Pancreas (tissue), 10 donors: ENCODE measurements at places on chromosomes 5 and 9.
A peak's percentile ranks its signal among the peaks of the same experiment; 100 is the strongest.

GRCh38 chr5:2373631-2374030 is 377.8 kb downstream of the IRX2 start:
- no peaks in the 10 kb centered on the region for H3K4me1 ChIP-seq
- no peak overlapping the region for H3K27ac ChIP-seq
- H3K36me3 ChIP-seq = no peaks in the 10 kb centered on the region
- H3K27me3 ChIP-seq = no peaks in the 10 kb centered on the region
- no peak for DNase-seq

- no peak overlapping the region for H3K4me3 ChIP-seq
- no peaks in the 10 kb centered on the region for H3K36me3 ChIP-seq
- H3K27me3 ChIP-seq = no peaks in the 10 kb centered on the region
- no peak overlapping the region for H3K27ac ChIP-seq
These were observed 87.4 kb upstream of the SH3PXD2B start for GRCh38 chr5:172541773-172542136.

DNA sequence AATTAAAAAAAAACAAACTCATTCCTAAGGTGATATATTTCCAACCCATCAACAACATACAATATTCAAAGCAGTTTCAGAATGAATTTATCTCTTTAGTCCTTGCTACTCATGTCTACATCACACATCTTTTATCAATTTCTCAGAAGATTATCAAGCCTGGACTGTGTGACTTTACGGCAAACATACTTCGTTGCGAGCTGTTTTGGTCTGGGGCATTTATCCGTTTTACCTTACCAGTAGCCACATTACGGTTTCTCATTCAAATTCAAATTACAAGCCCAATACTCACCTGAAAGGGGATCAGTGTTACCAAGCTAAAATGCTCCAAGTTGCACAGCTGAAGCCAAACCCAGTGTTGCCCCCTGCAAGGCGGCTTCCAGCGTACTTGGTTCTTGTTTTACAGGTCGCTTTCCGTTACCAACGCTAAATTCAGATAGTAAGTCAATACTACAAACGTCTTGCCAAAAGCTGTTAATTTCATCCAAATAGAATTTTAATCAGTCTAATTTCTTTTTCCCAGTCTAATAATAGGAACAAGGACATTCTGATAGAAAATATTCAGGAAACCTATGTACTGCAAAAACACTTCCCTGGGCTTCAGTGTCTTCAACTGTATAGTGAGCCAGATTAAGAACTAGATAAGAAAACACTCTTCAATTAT is 1.8 kb downstream of the HNRNPH1 start:
- H3K27me3 ChIP-seq = no peaks in the 10 kb centered on the region
- H3K4me3 ChIP-seq = peak overlapping the region; percentile 36
- peaks cover 45% of the 10 kb centered on the region for H3K36me3 ChIP-seq
- peaks cover 38% of the 10 kb centered on the region for H3K4me1 ChIP-seq
- peak; percentile 40 for DNase-seq

DNA sequence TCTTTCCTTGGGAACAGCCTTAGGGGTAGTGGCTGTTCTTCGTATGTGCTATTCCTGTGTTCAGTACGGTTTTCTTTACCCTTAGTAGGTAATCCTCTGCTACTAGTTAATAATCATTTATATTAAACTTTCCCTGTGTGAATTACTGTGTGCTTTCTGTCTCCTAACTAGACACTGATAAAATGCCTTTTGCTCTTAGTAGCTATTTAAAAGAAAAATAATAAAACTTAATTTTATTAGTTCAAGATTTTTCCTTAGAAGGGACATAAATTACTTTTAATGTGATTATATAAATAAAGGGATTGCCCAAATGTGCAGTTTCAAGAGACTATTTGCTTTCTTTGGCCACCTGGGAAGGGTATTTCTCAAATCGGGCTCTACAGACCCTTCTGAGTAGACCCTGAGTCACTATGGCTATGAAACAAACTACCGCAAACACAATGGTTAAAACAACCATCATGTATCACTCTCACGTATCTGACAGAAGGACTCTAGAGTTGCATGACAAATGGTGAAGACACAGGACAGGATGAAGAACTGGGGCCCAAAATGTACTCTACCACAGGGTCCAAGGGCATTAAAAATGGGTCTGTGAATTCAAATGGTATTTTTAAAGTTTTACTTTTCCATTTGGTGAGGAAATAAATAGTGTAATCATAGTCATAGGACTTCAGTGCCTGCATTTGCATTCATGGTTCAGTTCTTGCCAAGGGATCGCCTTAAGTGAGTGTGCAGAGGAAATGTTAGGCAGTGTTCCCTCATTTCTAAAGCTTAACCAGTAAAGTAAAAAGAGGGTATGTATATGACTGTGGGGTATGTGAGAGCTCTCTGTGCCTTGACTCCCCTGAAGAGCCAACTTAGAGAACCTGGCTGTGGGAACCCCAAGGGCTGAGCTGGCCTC is 97.0 kb downstream of the TSSK1B start:
- H3K27me3 ChIP-seq = no peaks in the 10 kb centered on the region
- H3K4me1 ChIP-seq = no peaks in the 10 kb centered on the region
- DNase-seq = no peak
- H3K27ac ChIP-seq = no peak overlapping the region

GRCh38 chr9:77712533-77713130 is 64.5 kb upstream of the GNA14 start:
- no peaks in the 10 kb centered on the region for H3K4me1 ChIP-seq
- H3K36me3 ChIP-seq = no peaks in the 10 kb centered on the region
- no peak overlapping the region for H3K4me3 ChIP-seq
- H3K27me3 ChIP-seq = no peaks in the 10 kb centered on the region
- DNase-seq = no peak

DNA sequence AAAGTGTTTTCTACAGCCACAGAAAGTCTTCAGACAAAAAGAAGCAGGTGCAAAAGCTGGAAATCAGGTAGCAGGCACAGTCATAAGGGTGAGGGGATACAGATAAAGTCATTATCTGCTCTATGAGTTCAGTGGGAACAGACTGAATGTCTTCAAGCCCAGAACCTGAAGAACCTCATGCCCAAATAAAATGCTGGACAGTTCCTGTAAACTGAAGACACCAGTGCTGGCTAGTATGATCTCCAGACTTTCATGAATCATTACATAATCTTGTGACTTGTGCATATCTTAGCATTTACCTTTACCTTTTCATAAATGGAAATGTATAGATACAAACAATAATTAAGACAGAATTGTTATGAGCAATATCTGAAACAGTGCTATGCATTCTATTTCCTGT is 728.7 kb downstream of the DNAH5 start:
- H3K4me3 ChIP-seq = no peak overlapping the region
- no peaks in the 10 kb centered on the region for H3K27me3 ChIP-seq
- no peaks in the 10 kb centered on the region for H3K36me3 ChIP-seq
- no peak overlapping the region for H3K27ac ChIP-seq
- no peak for DNase-seq

DNA sequence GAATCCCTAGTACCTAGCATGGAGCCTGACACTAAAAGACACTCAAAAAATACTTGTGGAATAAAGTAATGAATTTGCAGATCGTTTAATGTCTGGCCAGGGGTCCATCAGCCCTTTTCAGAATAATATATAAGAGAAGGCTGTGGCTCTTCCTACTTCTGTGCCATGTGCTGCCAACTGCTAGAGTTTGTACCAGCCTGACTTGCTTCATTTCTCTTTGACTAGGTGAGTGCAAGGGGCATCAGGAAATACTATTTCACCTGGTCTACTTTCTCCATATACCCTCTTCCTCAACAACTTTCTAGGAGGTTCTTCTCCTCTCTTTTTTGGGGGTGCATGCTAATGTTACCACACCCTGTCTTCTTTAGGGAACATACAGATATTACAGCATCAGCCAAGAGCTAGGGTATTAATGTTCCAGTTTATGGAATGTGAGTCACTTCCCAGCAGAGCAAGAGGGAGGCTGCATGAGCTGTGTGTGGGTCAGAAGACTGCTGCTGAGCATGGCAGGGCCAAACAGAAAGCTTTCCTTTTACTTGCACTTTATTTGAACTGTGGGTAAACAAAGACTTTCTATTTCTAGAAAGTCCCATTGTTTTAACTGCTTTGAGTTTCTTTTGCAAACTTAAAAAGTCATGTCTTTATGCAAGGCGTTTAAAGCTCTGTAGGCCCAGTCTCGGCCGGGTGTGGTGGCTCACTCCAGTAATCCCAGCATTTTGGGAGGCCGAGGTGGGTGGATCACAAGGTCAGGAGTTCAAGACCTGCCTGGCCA is 158.9 kb downstream of the ADAMTSL1 start:
- H3K27me3 ChIP-seq = no peaks in the 10 kb centered on the region
- no peaks in the 10 kb centered on the region for H3K36me3 ChIP-seq
- no peak for DNase-seq

- H3K36me3 ChIP-seq = no peaks in the 10 kb centered on the region
- no peaks in the 10 kb centered on the region for H3K27me3 ChIP-seq
These were observed 41.3 kb upstream of the MEF2C start for GRCh38 chr5:88924330-88924657.

- DNase-seq = no peak
- H3K4me3 ChIP-seq = no peak overlapping the region
- no peaks in the 10 kb centered on the region for H3K36me3 ChIP-seq
These were observed 44.1 kb downstream of the PJA2 start for GRCh38 chr5:109365653-109366052.

GRCh38 chr5:77282337-77283027 is 72.0 kb downstream of the PDE8B start:
- H3K27me3 ChIP-seq = no peaks in the 10 kb centered on the region
- H3K27ac ChIP-seq = no peak overlapping the region
- H3K36me3 ChIP-seq = no peaks in the 10 kb centered on the region

DNA sequence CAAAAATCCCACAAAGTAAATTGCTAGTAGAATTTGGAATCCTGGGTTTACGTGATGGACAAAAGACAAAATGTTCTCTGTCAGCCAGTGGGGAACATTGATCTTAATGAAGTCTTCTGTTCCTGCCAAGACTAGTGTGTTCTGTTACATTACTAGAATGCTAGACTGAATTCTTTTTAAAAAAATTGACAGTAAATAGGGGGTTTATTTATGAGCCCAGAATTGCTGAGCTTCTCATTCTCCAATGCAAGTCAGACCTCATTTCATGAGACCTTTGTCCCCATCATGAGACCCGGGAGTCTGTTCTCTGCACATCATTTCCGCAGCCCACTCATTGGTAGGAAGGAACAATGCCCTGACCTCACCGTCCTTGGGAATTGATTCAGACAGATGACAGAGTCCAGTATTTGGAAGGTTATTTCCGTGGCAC is 173.8 kb upstream of the OTULINL start:
- H3K27ac ChIP-seq = no peak overlapping the region
- peaks cover 20% of the 10 kb centered on the region for H3K36me3 ChIP-seq
- no peak for DNase-seq
- no peak overlapping the region for H3K4me3 ChIP-seq
- H3K27me3 ChIP-seq = no peaks in the 10 kb centered on the region
- H3K4me1 ChIP-seq = no peaks in the 10 kb centered on the region

DNA sequence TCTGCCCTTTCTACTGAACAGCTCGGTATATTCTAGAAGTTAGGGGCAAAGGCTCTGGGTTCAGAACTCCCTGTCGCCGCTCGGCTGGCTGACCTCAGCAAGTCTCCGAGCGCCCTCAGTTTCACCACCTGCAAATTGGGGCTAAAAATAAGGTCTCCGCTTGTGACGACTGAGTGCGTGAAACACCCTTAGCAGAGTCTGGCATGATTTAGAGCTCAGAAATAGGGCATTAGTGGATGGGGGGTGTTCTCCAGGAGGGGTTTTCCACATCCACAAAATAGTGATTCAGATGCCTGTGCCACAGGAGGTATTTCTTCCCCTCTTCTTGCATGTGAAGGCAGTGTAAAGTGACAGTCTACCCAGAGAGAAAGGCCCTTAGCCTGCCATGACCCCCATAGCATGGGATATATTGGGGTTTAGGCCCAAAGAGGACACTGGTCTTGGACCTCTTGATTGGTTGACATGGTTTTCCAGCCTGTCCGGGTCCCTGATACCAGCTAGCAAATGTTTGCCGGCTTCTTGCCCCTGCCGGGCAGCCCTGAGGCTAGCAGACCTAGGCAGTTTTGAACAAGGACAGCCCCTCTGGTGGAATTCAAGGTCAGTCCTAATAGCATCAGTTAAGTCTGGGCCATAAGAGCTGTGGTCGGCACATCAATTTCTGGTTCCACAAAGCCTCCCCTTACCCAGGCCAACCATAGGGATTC is 1.4 kb downstream of the ERGIC1 start:
- no peak for DNase-seq
- H3K4me3 ChIP-seq = no peak overlapping the region
- H3K4me1 ChIP-seq = peaks cover 21% of the 10 kb centered on the region
- H3K27me3 ChIP-seq = no peaks in the 10 kb centered on the region
- H3K36me3 ChIP-seq = no peaks in the 10 kb centered on the region

GRCh38 chr9:22683700-22684075 is 237.1 kb downstream of the DMRTA1 start:
- DNase-seq = no peak
- no peaks in the 10 kb centered on the region for H3K27me3 ChIP-seq
- H3K4me1 ChIP-seq = no peaks in the 10 kb centered on the region
- H3K27ac ChIP-seq = no peak overlapping the region
- H3K36me3 ChIP-seq = no peaks in the 10 kb centered on the region

GRCh38 chr5:4413996-4414395 is 726.1 kb upstream of the ADAMTS16 start:
- H3K27me3 ChIP-seq = no peaks in the 10 kb centered on the region
- H3K4me1 ChIP-seq = no peaks in the 10 kb centered on the region
- H3K4me3 ChIP-seq = no peak overlapping the region
- no peaks in the 10 kb centered on the region for H3K36me3 ChIP-seq

GRCh38 chr9:114177423-114178064 is 22.2 kb downstream of the COL27A1 start:
- H3K4me3 ChIP-seq = no peak overlapping the region
- H3K27me3 ChIP-seq = no peaks in the 10 kb centered on the region
- no peaks in the 10 kb centered on the region for H3K36me3 ChIP-seq
- H3K4me1 ChIP-seq = peaks cover 36% of the 10 kb centered on the region
- H3K27ac ChIP-seq = no peak overlapping the region

DNA sequence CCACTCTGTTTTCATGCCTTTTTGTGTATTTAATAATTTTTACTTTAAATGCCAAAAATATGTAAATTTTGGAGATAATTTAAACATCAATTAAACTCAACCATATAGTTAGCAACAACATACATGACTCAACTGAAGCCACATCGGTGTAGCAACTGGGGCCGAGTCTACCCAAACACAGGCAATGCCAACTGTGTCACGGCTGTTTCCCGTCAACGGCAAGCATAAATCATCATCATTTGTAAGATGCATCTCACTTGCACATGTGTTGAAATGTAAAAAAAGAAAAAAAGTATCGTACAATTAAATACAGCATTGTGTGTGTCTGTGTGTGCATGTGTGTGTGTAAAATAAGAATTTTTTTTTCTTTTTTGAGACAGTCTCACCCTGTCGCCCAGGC is 160.1 kb upstream of the TAS2R1 start:
- H3K36me3 ChIP-seq = no peaks in the 10 kb centered on the region
- no peaks in the 10 kb centered on the region for H3K4me1 ChIP-seq
- DNase-seq = no peak
- no peaks in the 10 kb centered on the region for H3K27me3 ChIP-seq
- no peak overlapping the region for H3K4me3 ChIP-seq
- no peak overlapping the region for H3K27ac ChIP-seq

GRCh38 chr5:14357441-14357840 is 214.3 kb downstream of the TRIO start:
- DNase-seq = no peak
- H3K36me3 ChIP-seq = no peaks in the 10 kb centered on the region
- no peaks in the 10 kb centered on the region for H3K4me1 ChIP-seq
- H3K27ac ChIP-seq = no peak overlapping the region

GRCh38 chr5:115306011-115306536 is 9.6 kb upstream of the CCDC112 start:
- peak; percentile 18 for DNase-seq
- H3K4me1 ChIP-seq = no peaks in the 10 kb centered on the region
- H3K4me3 ChIP-seq = no peak overlapping the region
- H3K36me3 ChIP-seq = no peaks in the 10 kb centered on the region
- no peak overlapping the region for H3K27ac ChIP-seq

- H3K36me3 ChIP-seq = no peaks in the 10 kb centered on the region
- H3K4me3 ChIP-seq = no peak overlapping the region
- no peaks in the 10 kb centered on the region for H3K4me1 ChIP-seq
- H3K27me3 ChIP-seq = no peaks in the 10 kb centered on the region
These were observed 78.8 kb downstream of the GIN1 start for GRCh38 chr5:103041071-103041676.
